SK-N-SH (cell line): ENCODE measurements at places on chromosomes 2 and 18.

GRCh38 chr2:211957799-211958198 lies 580.8 kb downstream of the ERBB4 start:
- DNase-seq = no peak

GRCh38 chr2:28970464-28971160 lies 10.5 kb upstream of the TOGARAM2 start:
- DNase-seq = peak; percentile 53

DNA sequence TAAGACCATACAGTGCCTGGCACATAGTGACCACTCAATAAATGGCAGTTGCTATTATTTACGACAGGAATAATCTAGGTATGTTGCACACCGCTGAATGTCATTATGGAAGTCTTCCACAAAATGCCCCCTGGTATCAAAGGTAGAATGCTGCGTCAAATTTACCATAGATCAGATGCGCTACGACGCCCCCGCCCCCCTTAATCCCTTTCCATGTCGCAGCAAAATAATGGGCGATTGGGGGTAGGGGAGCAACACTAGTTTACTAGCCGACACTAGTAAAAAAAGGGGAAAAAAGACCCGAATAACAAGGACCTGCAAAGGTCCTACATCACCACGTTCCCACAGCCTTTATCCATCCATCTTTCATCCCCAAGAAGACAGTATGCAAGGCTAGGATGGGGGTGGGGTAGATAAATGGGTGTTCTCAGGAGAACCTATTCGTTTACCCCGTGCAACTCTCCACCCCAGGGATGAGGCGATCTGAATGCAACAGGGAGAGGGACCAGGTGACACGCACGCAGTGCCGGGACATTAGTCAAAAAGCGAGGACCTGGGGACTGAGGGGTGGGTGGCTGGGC lies 455 bp downstream of the PREPL start:
- no peak for DNase-seq

- no peak for DNase-seq
These were observed 423.0 kb downstream of the IRS1 start for GRCh38 chr2:226376516-226377180.

GRCh38 chr2:13558368-13558767 lies 841.6 kb downstream of the TRIB2 start:
- no peak for DNase-seq

DNA sequence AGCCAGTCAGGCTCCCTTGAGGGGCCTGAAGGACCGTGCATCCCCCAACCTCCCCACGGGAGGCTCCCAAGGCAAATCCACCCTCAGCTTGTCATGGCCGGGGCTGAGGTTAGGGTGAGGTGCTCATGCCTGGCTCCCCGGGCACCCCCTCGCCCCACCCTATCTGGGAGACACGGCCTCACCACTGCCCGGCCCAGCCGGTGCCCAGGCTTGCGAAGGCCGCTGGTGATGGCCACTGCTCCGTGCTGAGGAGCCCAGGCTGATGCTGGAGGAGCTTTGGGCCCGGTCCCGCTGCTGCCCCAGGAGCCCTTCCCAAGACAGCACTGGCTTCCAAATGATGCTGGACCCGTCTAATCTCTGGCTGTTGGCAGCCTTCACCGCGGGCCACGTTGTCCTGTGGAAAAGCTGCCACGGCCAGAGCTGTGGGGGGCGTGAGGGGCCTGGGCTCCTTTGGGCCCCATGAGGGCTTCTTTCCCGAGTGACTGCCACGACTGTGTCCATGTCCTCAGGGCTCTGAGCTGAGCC lies 135.7 kb upstream of the CTDP1 start:
- DNase-seq = no peak

GRCh38 chr2:13018490-13018889 lies 301.8 kb downstream of the TRIB2 start:
- no peak for DNase-seq

DNA sequence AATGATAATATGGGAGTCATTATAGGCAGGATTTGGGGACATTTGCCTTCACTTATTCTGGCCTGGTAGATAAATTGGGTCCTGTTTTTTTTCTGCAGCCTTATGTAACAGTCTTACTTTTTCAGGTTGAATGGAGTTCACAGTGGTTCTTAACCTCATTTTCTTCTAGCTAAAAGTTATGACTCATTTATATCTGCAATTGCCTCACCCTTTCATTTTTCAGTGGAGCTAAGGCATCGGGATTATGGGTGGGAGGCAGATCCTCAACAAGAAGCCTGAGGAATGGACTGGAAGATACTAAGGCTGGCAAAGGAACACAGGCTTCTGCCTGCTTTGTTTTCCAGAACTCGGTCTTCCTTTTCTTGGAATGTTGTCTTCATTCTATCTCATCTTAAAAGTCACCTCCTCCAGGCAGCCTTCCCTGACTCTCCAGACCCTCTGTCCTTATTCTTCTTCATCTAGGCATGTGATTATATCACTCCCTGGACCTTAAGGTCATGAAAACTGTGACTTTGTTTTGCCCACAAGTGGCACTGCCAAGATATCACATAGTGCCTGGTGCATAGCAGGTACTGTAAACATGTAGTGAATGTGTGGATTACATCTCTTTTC lies 41.0 kb upstream of the ACSL3 start:
- DNase-seq = no peak

- DNase-seq = no peak
These were observed 144.1 kb downstream of the SMAD7 start for GRCh38 chr18:48806551-48807261.

- DNase-seq = no peak
These were observed 118.7 kb upstream of the DNMT3A start for GRCh38 chr2:25460261-25460905.

- no peak for DNase-seq
These were observed 117.4 kb upstream of the DLX2 start for GRCh38 chr2:172220121-172220520.

GRCh38 chr2:27206346-27206745 lies 5.5 kb upstream of the ATRAID start:
- no peak for DNase-seq

GRCh38 chr2:154240921-154241379 lies 369.2 kb downstream of the GALNT13 start:
- no peak for DNase-seq

DNA sequence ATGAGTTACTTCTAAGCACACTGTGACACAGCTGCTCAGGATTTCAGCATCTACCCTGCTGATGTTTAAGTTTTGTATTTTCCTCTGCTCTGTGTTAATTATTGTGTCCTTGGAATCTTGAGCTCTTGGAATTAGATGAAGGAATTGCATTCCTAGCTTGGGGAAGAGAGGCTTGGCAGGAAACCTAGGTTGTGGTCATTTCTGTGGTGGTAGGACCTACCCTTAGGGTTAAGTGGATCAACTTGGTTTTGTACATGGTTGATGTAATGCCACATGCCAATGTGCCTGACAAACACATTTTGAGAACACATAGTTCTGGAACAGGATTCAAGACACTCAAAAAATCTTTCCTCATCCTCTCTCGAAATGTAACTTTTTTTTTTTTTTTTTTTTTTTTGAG lies 264.5 kb upstream of the MEX3C start:
- DNase-seq = no peak

DNA sequence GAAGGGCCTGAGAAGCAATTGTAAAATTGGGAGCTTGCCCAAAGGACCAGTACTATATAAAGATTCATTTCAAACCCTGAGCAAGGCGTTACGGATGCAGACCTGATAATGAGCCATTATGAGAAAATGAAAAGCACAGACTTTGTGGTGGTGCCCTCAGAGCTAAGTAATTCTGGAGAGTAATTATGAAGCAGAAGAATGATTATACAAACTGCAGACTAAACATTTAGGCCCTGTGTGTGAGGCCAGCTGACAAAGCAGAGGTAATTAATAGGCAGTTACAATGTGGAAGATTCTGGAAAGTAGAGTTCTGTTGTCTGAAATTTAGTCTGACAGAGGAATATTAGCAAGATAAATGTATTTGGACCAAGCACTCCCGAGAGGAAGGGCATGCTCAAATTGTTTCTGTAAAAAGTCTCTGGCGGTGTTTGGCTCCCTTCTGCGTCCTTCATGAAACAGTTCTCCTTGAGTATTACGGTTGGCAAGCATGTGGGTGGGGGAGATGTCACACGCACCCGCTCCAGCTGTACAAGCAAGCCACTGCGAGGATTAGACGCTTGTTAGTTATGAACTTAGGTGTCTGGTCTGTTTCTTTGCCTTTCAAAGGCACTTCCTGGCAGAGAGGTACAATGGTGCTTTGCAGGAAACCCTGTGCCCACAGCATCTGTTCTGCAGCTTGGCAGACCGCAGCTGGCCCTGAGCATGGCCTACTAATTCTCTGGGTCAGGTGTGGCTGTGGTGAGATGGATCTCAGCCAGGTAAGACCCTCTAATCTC lies 45.5 kb downstream of the CDC42EP3 start:
- DNase-seq = no peak

GRCh38 chr2:103462101-103462500 lies 700.3 kb downstream of the TMEM182 start:
- DNase-seq = no peak

DNA sequence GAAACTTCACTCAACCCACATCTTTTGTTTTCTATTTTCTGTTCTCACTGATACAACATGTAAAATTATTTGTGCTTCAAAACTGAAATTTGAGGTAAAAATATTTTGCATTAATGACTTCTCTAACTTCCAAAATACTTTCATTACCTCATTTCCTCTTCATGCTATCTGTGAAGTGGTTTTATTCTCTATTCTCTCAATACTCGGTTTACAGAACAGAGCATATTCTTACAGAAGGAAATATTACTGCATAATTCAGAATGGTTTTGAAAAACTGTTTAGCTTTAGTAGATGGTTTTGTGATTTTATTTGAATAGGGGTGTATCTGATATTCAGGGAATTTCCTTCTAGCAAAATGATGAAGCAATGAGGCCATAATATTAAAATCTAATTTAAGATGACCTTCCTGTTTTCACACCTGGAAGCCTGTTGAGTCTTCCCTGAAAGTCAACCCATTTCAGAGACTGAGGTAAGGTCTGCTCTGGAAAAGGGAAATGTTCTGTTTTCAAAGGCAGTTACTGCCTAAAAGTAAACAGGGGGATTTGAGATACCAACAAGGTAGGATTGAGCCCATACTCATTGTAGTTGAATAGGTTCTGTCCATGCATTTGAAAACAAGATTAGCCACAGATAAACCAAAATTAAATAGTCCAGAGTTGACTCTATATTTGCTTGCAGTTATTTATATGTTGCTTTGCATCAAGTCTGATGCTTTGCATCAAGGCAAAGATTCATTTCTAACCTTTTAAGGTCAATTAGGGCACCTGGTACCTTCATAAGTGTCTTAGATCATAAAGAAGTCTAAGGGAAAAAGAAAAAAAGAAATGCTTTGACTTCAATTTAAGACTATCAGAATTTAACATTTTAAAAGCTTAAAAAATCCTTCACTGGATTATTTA lies 50.8 kb upstream of the PEX13 start:
- no peak for DNase-seq

DNA sequence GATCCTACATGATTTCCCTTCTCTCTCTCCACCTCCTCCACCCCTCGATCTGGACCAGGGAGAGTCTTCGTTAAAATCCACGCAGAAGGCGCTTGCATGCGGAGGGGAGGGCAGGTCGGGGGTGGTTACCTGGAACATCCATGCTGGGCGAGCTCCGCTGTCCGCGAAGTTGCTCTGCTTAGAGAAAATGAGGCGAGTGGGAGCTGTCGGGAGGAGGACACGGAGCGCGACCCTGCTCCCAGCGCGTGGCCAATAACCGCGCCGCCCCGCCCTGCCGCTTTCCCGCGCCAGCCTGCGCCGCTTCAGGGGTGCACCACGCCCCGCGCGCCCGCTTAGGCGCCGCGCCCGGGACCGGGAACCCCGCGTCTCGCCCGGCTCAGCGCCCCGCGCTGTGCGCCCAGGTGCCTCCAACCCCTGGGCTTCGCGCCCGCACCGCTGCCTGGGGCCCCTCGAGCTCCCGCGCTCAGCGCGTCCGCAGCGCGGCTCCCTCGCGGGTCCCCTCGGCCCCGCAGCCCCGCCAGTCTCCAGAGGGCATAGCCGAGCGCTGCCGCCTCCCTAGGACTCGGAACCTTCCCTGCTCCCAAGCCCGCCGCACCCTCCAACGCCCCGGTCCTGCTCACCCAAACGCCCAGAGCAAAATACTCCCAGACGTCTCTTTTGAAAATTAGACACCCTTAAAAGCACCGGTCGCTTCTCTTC lies 636 bp downstream of the CBLN2 start:
- peak; percentile 65 for DNase-seq

DNA sequence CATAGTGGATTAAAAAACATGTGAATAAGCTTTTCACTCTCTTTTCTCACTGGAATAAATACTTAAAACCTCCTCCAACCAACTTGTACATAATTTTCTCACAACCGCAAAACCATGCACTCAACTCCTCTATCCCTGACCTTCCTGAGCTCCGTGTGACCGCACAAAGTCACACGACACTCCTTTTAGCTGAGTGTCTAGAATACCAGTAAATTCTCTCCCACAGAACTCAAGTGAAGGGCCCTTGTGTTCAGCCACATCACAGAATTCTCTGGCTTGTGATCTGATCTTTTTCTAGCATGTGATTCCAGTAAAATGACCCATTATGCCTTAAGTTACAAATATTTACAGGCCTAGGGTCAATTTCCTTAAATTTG lies 91.2 kb upstream of the ARL4C start:
- DNase-seq = no peak

DNA sequence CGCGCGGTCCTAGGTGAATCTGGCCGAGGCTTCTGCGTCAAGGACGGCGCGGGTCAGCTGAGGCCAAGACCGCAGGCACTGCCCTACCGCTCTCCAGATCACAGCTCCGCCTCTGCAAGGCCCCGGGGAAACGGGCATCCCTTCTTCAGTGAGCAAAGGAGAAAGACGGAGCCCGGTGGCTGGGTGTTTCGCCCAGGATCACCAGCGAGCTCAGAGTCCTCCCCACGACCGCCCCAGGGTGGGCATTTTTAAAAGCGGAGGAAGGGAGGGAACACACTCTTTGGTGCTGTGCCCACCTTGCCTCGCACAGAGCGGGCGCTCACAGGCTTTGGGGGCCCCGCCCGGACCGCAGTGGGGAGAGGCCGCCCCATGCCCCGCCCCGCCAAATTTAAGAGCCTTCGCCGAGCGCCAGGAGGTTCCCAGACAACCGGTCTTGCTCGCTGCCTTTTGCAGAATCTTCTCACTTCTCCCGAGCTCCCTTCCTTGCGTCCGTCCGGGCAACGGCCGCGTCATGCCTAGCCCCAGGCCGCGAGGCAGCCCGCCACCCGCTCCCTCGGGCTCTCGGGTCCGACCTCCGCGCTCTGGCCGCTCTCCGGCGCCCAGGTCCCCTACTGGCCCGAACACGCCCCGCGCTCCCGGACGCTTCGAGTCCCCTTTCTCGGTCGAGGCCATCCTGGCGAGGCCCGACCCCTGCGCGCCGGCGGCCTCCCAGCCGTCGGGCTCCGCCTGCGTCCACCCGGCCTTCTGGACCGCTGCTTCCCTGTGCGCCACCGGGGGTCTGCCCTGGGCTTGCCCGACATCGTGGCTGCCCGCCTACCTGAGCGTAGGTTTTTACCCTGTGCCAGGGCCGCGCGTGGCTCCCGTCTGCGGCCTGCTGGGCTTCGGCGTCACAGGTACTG lies at the start of gene NOTO:
Gene NOTO, plus strand, starts transcription at position 419 of the 899 bp plus-strand sequence. Its CDS starts 93 bp downstream, at position 512.
- DNase-seq = peak; percentile 73
